ENCODE measurements at places on chromosomes 13 and 19.

DNA sequence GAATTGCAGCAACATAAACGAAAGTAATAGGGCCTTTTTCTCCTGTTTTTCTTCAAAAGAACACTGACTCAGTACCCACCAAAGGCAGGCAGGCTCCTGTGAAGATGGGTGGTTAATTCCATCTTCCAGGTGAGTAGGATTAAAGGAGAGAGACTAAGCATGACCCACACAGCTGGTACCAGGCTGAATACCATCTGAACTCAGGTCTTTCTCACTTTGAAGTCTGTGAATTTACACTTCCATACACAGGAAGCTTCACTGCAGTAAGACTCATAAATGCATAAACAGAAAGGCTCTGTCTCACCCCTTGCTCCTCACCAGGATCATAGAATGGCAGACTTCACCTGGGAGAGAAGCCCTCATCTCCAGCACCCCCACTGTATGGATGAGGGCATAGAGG is 194.6 kb downstream of the KLF12 start:
- DNase-seq = no peak

- DNase-seq = no peak
These were observed 112.9 kb downstream of the COL4A2 start for GRCh38 chr13:110419946-110420345.

GRCh38 chr13:65911546-65912193 is 1318.5 kb downstream of the PCDH9 start:
- DNase-seq = no peak

DNA sequence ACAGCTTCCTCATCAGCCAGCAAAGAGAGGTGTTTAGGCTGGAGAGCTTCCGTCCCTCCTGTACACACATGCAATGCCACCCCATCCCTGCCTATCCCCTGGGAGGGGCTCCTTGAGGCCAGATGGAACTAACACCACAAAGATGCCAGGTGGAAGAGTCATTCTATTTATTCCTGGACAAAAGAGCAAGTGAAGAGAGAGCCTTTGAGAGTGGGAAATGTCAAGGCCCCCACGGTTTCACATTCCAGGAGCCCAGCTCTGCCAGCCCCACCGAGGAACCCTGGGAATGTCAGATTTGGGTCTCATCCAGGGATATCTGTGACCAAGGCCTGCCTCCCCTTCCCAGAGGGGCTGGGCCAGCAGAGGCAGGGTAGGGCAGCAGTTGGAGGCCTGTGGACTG is 30.8 kb upstream of the IGFL1 start:
- DNase-seq = no peak

- DNase-seq = no peak
These were observed 5.4 kb downstream of the KANK2 start for GRCh38 chr19:11191934-11192333.

DNA sequence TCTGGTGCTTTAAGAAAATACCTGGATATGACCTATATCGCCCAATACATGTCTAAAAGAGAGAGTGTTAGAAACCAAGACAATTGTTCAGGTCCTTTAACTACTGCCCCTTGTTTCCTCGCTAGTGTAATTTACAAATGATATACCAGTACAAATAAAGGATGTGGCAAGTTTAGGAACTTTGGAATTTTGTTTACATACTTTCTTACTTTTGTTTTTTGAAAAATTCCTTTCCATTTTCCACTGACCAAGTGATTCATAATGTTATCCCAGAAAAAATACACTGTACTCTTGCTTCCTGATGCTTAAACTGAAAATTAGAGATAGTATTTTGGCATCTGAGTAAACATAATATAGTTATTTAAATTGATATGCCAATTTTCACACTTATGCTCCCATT is 96.8 kb upstream of the CSNK1A1L start:
- no peak for DNase-seq

DNA sequence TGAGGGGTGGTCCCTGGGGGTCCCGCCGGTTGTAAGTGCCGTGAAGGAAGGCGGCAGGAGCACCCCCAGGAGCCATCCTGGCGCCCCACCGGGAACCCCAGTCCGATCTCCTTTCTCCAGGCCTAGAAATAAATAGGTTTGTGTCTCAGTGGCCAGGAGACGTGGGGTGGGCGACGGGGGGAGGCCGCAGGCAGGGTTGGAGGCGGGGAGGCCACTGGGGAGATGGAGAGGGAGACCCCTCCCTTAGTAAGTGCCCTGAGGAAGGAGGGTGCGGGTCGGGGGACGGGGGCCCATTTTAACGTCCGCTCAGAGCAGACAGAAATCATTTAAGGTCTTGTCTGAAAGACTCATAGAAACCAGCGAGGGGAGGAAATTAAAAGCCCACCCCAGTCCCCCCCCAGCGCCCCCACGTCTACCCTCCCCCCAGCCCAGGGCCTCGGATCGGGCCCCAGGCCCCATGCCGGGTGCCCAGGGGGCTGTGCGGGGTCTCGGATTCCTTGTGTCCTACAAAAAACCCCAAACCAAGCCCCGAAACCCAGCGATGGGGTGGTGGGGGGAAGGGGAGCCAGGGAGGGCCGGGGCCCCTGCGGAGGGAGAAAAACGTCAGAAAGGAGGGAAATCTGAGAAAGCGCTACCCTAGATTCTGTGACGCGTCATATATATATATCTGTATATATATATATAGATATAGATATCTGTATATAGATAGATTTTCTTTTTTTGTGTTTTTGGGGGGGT is 19.6 kb downstream of the ZBTB7A start:
- no peak for DNase-seq

DNA sequence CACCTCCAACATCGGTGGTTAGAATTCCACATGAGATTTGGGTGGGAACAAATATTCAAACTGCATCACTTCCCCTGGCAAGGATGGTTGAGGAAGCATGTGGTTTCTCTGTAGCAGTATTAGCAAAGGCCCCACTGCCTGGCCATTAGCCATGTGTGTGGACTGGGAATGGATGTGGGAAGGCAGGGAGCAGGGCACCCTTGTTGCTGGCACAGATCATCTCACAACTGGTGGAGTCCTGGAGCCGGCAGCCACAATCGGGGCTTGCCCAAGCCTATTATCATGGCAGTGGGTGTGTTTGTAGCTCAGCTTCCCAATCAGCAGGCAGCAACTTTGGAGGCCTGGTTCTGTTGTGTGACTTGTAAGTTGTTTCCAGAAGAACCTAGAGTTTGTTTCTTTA is 391.9 kb downstream of the DLEU7 start:
- DNase-seq = no peak

DNA sequence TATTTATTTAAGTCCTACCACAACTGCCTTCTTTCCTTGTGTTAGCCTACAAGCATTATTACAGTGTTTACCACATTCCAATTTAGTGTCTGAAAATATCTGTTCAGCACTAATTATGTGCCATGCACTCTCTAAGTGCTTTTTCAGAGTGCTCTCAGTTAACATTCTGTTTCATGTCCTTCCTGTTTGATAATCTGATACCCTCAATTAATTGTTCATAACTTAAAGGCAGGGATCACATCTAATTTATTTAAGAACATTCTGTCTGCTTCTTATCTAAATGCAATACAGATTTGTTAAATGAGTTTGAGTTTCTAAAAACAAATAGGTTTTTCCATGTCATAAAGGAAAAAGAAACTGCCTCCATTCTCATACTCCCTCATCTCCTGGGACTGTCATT is 649.6 kb upstream of the ATXN8OS start:
- no peak for DNase-seq

GRCh38 chr13:90757127-90757680 is 590.3 kb upstream of the MIR17HG start:
- no peak for DNase-seq

GRCh38 chr19:5719274-5719960 is 529 bp downstream of the LONP1 start:
- no peak for DNase-seq

DNA sequence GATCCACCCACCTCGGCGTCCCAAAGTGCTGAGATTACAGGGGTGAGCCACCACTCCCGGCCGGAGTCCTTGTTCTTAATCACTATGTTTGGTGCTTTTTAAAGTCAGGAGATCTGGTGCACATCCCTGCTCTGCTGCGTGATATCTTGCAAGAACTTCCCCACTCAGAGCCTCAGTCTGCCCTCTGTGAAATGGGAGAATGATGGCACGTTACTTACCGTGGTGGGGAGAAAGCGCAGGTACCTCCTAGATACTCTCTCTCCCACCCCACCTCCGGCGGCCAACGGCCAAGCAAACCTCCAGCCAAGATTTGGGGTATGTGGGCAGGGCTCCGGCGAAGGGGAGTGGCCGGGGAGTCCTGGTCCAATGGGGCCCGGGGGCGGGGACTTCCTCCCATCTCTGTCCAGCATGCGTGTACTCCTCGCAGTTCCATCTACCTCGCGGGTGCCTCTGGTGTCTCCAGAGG is at the start of gene RYR1:
Gene RYR1, plus strand, starts transcription at position 424 of the 466 bp plus-strand sequence. CDS start 139 bp downstream, outside the sequence.
- DNase-seq = peak; percentile 48

DNA sequence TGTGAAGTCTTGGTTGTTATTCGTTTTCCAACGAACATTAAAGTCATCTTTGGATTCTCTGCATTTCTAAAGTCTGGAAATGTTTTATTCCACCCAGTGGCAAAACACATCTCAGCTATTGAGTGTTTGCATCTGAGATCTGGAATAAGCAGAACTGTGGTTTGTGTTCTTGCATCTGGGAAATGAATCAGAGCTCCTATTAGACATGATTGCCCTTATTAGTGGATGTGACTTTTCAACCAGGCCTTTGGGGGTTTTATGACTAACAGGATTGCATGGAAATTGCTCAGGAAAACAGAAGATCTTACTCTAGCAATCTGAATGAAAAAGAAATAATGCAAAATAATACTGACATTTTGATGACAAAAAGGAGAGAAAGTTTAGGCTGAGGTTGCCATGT is 488.8 kb downstream of the IRS2 start:
- no peak for DNase-seq

GRCh38 chr19:29988351-29988750 is 46.3 kb downstream of the URI1 start:
- no peak for DNase-seq

DNA sequence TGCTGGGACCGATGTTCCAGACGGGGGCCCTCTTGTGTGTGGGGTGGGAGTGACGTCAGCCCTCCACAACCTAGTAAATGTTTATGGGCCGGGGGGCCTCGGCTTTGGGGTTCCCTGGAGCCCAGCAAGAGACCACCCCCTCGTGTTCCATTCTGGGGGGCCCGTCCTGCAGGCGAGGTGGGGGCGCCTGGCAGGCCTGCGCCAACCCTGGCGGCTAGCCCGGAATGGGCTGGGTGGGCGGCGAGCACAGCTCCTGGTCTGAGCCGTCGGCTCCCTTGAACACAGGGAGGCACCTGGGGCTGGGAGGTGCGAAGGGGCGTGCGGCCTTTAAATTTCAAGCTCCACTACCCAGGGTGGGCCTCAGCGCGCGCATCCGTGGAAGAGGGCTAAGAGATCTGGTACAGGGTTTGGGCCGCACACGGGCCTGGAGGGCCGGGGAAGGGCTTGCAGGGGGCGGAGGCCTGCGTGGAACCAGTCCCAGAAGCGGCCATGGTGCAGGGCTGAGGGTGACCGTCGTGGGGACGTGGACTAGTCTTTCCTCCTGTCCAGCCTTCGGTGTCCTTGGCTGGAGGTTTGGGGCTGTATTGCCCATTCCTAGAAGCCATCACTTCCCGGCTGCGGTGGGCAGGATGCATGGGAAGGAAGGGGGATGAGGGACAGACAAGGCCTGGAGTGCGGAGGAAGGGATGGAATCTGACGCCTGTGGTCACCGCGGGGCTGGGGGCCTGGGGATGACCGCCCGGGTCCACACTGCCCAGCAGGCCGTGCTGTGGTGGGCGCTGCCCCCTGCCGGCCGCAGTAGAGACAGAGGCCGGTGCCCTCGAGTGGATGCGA is 11.4 kb downstream of the NDUFA11 start:
- no peak for DNase-seq

DNA sequence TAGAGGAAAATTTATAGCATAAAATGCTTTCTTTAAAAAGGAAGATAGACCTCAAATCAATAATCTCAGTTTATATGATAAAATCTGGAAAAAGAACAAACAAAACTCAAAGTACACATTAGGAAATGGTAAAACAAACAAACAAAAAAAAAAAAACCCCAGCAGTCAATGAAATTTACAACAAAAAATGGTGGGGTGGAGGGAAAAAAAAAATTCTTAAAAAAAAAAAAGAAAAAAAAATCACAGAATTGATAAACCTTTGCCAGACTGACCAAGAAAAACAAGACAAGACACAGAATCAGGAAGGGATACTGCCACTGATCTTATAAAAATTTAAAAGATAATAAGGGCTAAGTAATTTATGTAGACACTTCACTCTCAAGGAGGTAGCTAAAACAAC is 11.2 kb downstream of the TUBGCP3 start:
- no peak for DNase-seq

DNA sequence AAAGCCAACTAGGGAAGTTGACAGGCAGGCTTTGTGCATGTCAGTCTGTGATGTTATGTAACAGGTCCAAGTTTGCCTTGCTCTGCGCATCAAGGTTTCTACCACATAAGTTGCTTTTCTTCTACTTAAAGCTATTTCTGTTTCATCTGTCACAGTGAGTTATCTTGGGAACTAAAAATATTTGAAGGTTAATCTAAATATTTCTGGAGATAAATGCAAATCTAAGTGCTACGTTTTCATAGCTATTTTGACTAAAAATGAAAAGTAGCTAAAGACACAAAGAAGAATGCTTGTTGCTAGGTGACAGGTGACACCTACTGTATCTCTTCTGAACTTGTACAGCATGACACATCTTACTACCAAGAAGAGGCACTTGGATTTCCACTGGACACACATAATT is 135.6 kb downstream of the KLF12 start:
- DNase-seq = no peak

DNA sequence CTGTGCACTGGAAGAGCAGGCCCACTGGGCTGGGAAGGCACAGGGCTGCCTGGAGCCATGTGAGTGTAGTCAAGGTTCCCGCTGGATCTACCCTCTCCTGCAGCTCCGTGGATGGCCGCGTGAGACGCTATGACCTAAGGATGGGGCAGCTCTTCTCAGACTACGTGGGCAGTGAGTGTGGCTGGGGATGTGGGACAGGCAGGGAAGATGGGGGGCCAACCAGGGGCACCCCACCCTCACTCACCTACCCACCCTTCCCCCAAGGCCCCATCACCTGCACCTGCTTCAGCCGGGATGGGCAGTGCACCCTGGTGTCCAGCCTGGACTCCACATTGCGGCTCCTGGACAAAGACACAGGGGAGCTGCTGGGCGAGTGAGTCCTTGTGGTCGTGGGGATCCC is 6.1 kb downstream of the WDR83 start:
- DNase-seq = no peak

DNA sequence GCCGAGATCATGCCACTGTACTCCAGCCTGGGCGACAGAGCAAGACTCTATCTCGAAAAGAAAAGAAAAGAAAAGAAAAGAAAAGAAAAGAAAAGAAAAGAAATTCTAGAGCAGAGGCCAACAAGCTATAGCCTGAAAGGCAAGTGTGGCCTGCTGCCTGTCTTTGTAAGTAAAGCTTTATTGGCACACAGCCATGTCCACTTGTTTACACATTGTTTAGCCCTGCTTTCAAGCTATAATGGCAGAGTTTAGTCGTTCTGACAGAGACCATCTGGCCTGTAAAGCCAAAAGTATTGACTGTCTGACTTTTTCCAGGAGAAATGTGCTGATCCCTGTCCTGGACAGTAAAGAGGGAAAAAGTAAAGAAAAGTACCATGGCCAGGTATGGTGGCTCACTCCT is 18.3 kb downstream of the NWD1 start:
- no peak for DNase-seq

Measured in CD4-positive, alpha-beta T cell treated with Interleukin-10 for 1 hour (primary cell).